ENCODE measurements at places on chromosomes 16 and 17.

DNA sequence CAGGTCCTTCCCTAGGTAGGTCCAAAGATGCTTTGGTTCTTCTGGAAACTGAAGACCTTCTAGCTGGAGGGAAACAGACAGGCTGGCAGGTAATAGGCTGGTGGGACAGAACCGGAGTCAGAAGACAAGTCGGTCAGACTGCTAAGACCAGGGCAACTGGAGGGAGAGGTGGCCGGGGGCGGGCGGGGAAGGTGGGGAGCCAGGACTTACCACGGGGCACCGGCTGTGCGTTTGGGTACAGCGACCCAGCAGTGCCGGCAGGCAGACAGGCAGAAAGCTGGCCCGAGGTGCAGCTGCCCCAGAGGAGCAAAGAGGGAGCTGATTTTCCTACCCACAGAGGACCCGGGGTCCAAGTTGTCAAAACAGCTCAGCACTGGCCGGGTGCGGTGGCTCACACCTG lies 575 bp downstream of the SLC52A1 start:
- no peak for DNase-seq

DNA sequence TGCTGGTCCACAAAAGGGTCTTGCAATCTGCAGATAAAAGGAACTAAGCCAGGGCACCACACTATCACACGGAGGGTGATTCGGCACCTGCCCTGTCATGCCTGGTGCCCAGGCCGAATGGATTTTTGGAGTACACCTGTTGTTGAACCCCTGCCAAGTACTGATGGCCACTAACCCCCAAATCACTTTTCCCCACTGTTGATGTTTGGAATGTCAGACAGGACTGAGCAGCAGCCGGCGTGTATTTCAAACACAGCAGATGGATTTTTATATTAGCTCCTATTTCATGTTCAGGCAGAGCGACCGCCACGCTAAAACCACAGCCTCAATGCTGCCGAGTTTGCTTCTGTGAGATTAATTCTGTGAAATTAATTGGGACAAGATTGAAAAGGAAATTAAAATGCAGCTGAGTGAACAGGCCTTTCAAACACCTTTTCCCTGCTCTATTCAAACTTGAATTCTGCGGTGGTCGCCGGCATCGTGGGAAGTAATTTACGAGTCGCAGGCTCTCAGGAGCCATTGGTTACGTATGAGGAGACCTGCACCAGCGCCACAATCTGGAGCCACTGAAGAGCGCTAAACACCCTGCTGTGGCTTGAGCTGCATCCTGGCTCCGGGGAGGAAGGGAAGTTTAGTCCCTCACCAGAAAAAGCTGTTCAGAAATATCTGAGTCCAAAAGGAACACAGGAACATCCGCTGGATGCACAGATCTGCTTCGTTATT lies 48.5 kb downstream of the SNX11 start:
- no peak for DNase-seq

GRCh38 chr17:7072406-7072805 lies 7.6 kb downstream of the CLEC10A start:
- DNase-seq, result no peak

DNA sequence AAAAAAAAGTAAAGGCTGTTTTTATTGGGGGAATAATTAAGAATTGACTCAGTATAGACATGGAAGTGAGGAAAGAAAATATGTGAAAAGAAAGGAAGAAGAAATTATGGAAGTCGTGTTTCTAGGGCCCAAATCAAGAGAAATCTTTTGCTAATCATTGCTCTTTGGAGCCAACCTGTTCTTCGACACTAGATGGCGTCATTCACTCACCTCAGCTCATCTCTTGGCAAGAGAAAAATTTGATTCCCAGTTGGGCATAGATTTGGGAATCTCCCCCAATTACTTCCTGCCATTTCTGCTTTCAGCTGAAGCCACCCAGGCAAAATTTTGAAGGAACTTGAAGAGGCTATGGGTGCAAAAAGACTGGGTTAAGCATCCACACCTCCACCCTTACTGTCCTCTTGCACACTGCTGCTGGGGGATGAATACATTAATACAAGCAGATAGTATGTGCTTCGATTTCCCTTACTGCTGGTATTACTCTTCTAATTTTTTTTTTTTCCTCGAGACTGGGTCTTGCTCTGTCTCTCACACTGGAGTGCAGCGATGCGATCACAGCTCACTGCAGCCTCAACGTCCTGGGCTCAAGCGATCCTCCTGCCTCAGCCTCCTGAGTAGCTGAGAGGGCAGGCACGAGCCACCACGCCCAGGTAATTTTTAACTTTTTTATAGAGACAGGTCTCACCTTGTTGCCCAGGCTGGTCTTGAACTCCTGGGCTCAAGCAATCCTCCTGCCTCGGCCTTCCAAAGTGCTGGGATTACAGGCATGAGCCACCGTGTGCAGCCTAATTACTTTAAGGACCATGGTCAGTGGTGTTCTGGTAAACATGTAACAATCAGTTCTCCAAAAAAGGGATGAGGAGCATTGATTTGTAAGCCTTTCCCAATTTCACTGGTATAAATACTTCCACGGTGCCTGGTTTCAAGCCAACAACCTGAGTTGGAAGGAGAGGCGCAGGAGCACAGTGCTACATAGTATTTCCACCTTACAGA lies 13.5 kb downstream of the PSMD7 start:
- DNase-seq, result no peak

DNA sequence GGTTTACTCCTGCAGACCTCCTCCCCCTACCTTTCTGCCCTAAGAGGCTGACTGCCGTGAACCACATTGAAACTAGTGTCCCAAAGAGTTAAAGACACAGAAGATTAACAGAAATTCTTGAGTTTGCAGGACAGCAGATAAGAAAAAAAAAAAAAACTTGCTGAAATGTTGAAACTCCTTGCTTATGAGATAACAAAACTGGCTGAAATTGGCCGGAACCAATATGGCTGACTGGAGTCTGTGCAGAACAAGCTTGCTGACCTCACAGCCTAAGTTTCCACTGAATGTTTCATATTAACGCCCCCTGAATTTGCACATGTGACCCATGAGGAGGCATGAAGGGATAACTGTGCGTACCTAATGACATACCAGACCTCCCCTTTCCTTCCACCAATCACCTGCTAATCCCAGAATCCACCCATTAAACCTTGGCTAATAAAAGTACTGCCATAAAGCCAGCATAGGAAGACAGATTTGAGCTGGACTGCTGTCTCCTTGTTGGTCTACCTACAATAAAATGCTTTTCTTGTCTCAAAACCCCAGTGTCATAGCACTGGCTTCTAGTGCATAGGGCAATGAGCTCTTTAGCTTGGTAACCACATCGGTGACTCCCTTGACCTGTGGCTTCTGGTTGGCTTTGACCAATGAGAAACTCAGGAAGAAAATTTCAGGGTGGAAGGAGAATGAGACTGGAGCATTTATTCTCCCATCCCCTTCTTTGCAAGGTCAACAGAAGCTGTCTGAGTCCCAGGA lies 80.1 kb downstream of the PMP22 start:
- no peak for DNase-seq

DNA sequence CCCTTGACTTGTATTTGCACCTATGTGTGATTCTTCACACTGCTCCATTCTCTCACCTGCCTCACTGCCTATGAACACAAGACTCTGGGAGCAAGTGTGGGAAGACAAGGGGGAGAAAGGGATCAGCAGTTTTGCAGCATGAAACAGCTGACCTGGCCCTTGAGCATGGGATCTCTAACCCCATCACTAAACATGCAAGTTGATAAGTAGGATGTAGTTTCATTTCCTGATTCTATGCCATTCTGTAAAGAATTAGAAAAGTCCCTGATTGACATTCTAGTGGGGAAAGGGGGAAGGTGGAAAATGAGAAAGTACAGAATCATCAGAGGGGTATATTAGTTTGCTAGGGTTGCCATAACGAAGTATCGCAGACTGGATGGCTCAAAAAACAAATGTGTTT lies 25.3 kb upstream of the MYOCD start:
- DNase-seq, result no peak

- DNase-seq, result no peak
Measured at GRCh38 chr17:55441544-55441943, 19.9 kb upstream of the MMD start.

DNA sequence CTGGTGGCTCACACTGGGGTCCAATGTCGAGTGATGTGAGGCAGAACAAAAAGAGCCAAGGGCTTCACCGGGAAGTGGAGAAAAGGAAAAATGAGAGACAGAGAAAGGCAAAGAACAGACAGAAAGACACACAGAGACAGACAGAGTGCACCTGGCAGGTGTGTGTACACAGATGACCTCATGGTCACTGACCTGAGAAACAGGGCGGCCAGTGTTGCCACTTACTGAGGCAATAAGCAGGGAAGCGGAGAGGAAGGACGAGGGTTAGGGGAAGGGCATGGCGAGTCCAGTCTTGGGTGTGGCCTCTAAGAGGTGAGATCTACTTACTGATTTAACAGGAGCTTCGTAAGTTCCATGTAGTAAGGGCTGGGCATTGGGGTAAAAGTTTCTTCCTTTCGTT lies 7.5 kb downstream of the GINS2 start:
- no peak for DNase-seq

GRCh38 chr17:6305613-6306360 lies 129.1 kb downstream of the AIPL1 start:
- DNase-seq, result no peak

- no peak for DNase-seq
Measured at GRCh38 chr16:17474572-17474971, 3.8 kb upstream of the XYLT1 start.

- no peak for DNase-seq
Measured at GRCh38 chr16:83711069-83711468, 96.7 kb upstream of the HSBP1 start.

DNA sequence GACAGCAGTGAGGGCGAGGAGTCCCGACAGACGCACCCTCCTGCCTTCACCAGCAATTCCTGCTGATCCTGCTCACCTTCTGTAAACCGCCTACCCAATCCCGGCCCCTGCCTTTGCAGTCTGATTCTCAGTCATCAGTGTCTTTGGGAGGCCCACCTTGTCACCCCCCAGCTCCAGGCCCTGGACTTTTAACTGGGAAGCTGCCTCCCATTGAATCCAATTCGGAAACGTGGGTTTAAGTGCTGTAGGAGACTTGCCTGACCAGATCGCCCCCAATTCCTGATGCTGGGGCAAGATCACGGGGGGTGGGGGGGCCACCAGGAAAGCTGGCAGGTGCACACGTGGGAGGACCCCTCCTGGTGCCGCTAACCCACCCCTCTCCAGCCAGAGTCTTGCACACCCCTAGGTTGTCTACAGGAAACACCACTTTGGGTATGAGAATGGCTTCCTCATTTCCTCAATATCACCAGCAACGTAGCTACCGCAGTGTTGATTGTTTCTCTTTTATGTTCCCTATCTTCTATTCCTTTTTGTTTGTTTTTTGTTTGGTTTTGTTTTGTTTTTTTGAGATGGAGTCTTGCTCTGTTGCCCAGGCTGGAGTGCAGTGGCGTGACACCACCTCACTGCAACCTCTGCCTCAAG lies 46.6 kb upstream of the CMIP start:
- DNase-seq, result no peak

DNA sequence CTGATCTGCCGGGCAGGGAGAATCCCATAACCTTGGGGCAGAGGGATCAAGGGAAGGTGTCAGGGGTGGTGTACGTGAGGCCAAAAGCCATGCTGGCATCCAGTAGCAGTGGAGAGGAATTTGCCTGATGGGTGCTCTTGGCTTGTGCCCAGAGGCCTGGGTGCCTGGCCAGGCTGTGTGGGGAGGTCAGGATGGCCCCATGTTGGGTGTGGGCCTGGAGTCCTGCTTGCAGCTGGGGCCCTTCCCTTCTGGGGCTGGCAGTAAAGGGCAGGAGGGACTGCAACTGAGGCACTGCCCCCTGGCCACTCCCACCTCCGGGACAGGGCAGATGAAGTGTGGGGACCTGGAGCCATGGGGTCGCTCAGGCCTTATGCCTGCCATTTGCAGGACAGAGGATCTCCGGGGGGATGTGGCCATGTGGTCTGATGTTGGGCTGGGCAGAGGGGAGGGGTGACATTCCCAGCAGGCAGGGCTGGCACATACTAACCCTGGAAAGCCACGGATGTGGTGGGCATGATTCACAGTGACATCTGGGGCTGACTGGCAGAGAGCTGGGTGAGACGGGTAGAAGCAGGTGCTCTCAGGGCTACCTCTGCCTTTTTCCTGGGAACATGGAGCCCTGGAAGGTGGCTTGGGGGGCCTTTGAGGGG lies 3.5 kb downstream of the FMNL1 start:
- peak; percentile 51 for DNase-seq
